ENCODE measurements at places on chromosomes 5 and 9.
A peak's percentile ranks its signal among the peaks of the same experiment; 100 is the strongest.

DNA sequence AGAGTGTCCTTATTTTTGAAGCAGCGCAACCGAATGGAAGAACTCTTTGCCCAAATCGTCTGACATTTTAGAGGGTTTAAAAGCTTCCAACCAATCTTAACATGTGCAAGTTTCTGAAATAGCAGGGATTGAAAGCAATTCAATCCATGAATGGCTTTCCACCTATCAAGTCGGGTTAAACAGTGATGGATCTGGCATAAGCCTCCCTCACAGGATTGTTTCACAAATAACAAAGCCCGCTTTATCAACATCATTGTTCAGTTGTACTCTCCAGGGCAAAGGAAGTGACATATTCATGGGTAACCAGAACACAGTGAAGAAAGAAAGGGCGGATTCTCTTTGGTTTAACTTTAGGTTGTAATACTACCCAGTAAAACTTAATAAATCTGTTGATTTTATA lies 497.3 kb downstream of the MTRR start:
- peak; percentile 53 for DNase-seq

DNA sequence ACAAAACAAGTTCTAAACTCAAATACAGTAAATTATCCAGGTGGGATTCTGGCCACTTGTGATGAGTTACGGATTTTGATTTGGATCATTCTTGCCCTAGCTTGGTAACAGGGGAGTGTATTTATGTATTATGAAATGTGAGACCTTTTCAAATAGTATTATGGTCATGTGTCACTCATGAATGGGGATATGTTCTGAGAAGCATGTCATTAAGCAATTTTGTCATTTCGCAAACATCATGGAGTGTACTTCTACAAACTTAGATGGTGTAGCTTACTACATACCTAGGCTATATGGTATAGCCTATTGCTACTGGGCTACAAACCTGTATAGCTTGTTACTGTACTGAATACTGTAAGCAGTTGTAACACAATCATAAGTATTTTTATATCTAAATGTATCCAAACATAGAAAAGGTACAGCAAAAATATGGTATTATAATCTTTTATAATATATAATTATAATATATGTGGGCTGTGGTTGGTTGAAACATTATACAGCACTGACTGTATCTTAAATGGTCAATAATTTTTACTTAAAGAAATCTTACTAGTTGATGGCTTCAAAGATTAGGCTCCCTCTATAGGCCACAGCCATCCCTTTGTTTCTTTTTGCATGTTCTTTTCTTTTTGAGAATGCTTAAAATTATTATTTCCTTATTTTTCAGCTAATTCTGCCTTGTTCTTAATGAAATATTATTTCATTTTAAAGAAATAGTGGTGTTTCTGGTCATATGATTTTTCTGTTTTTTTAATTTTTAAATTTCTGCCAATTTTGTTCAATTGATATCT lies 128.4 kb downstream of the MAST4 start:
- DNase-seq = no peak

GRCh38 chr9:129198319-129199043 lies 20.4 kb upstream of the IER5L start:
- peak; percentile 77 for DNase-seq

DNA sequence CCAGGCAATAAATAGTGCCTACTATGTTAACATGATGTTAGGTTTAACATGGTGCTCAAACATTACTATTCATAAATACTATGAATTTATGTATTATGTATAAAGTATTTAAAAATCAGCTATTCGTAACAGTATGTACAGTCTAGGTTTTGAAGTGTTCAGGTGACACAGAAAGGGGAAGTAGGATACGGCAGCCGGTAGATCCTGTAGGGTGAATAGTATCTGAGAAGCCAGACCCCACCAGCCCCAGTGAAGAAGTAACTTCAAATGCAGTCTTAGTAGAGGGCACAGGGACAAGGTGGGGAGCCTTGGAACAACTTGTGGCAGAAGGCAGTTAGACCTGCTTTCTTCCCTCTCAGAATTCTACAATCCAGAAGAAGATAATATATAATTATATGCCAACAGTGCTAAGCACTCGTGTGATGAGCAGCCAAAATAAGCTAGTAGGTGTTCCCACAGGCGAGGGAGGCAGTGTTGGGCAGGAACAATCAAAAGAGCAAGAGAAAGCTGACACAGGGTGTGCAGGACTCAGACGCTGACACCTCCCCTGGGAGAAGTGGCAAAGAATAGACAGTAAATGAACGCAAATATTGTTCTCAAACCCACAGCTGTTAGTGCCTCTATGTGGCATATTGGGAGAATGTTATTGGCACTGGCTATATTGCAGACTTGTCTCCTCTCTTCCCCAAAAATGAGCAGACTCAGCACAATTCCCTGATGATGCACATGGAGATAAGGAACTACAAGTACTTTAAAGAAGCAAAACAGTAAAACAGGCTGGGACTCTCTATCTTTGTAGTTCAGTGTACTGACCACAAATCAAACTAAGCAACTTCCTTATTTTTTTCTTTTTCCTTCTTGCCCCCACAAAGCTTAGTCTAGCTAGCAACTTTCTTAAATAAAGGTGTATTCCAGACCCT lies 4.6 kb downstream of the ZNF367 start:
- peak; percentile 30 for DNase-seq

GRCh38 chr5:122902263-122902662 lies 56.9 kb downstream of the SNX24 start:
- DNase-seq = no peak

DNA sequence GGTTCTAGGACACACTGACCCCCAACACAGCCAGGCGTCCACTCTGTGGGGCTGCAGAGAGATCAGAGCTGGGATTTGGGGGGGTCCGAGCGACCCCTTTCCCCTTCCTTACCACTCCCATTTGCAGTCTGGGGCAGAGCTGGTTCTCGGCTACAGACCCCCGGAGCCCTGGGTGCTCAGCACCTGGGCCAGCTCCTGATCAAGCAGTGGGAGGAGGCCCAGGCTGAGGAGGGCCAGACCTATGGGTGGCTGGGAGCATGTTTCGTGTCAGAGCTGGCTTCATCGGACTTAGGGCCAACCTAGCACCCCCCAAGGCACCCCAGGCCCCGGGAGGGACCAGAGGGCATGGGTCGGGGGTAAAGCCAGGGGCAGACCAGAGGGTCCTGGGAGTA lies 7.6 kb downstream of the GRIN1 start:
- DNase-seq = no peak

- DNase-seq = no peak
Measured at GRCh38 chr9:130262061-130262745, 3.4 kb upstream of the HMCN2 start.

- no peak for DNase-seq
Measured at GRCh38 chr5:163565492-163565891, 60.1 kb downstream of the MAT2B start.

DNA sequence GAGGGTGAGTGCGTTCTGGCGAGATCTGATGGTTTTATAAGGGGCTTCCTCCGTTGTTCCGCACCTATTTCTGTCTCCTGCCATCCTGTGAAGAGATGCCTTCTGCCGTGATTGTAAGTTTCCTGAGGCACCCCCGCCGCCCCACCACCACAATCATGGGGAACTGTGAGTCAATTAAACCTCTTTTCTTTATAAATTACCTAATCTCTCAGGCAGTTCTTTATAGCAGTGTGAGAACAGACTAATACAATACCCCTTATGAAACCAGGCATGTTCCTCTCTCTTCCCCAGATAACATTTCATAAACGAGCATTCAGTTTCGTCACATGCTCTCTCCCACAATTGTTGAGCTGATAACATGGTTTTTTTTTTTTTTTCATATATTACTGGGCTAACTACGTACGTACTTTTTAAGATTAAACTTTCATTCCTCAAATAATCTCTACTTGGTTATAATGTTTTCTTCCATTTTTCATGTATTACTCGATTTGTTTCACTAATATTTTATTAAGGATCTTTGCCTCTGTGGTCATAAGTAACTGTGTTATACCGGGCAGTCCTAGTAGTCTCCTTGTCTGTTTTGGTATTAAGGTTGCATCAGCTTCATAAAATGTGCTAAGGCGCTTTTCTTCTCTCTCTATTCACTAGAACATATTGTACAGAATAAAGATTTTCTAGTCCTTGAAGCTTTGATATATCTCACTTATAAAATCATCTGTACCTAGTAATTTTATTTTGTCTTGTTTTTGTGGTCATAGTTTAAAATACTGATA lies 64.9 kb upstream of the MVB12B start:
- no peak for DNase-seq

GRCh38 chr5:52177193-52177592 lies 610.5 kb upstream of the ITGA1 start:
- DNase-seq = no peak

GRCh38 chr9:75876999-75877640 lies 13.4 kb upstream of the PCSK5 start:
- no peak for DNase-seq

- no peak for DNase-seq
Measured at GRCh38 chr5:83653669-83654068, 67.0 kb downstream of the HAPLN1 start.

- no peak for DNase-seq
Measured at GRCh38 chr5:160959804-160960203, 107.8 kb upstream of the ATP10B start.

- no peak for DNase-seq
Measured at GRCh38 chr5:93510626-93511380, 70.2 kb downstream of the NR2F1-AS1 start.

GRCh38 chr5:11894992-11895391 lies 9.3 kb downstream of the CTNND2 start:
- DNase-seq = no peak

- DNase-seq = no peak
Measured at GRCh38 chr9:101440714-101441230, 5.2 kb upstream of the ALDOB start.

GRCh38 chr5:109650493-109650892 lies 39.2 kb upstream of the MAN2A1 start:
- DNase-seq = no peak

GRCh38 chr9:95399261-95399660 lies 81.8 kb upstream of the FANCC start:
- DNase-seq = no peak

DNA sequence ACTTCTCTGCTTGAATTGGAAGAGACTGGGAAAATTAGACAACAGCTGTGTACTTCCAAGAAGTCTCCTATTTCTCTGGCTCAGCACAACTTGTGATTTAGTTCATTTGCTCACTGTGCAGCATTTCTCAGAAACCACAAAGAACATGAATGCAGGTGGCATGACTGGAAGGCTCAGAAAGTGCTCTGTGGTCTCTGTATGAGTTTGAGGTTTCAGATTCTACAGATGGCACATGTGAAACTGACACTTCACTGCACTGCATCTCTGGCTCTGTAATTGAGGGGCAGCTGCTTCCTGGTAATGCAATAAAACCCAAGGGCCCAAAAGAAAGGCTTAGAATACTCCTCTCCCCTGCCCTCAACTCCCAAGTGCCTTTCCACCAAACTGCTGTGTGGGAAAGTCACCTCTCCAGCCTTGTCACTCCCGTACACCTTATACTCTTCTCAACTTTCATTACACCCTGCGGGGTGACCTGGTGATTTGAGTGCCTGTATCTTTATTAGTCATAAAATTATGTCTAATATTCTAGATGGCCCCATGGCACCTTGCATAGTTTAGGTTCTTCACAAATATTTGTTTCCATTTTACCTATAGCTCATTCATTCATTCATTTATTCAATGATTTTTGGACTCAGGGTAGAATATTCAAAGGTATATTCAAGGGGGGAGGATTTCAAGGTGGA lies 82.5 kb downstream of the ESM1 start:
- DNase-seq = peak; percentile 49

DNA sequence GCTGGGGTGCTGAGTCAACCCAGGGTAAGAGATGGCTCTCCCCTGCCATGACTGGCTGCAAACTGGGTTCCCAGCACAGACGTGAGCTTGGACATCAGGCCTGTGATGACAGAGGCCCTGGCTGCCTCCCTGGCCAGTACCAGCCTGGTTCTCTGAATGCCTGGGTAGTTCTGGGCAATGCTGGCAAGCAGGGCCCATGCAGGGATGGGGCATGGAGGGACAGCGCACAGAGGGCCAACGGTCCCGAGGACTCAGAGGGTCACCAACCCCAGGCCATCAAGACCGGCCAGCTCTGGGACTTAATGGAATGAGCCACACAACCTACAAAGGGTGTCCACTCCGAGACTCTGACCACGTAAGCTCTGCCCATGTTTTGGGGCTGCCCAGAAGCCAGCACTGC lies 241.4 kb downstream of the FSTL4 start:
- DNase-seq = no peak

- DNase-seq = no peak
Measured at GRCh38 chr5:56291079-56291643, 58.0 kb upstream of the ANKRD55 start.

DNA sequence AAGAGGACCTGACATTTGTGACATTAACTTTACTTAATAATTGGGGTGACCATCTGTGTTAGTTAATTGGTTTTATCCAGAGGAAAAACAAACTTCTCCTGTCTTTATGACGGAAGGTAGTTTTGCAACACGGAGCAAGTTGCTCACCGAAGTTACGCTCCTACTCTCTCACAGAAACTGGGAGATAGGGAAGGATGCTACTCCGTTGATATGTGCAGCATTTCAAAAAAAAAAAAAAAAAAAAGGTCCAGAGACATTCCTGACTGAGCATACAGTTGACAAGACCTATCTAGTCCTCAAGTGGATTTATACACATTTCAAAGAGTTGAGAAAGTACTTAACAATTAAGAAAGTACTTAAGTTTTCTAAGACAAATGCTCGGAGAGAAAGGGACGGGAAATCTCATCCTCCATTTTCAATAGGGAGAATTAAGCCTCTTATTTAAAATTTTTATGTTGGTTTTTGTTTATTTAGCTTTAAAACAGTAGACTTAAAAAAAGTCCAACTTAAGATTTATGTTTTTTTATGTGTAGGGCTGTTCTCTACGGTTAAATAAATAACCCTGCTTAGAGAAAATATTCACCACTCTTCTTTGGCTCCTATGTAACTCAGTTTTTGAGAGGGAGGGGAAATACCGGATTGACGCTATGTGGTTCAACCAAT lies 455 bp upstream of the FER start:
- DNase-seq = peak; percentile 31

DNA sequence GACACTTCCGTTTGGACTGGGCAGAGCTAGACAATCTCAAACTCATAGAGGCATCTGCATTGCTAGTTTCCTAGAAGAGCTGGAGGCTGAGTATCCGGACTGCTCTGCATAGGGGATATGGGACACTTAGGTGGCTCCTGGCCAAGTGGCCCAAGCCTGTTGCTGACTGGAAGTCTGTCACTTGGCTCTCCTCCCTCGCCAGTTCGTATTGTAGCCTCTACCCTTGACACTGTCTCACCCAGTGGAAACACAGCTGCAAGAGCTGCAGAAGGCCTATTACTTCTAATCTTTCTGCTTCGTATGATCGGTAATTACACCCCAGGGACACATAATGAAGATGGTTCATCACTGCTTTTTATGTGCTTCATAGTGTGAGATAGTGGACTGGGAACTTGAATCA lies 34.7 kb downstream of the ITGA1 start:
- no peak for DNase-seq
